ENCODE measurements at places on chromosomes 5 and 9.
A peak's percentile ranks its signal among the peaks of the same experiment; 100 is the strongest.

- DNase-seq: no peak
Measured at GRCh38 chr5:118553662-118554061, 434.7 kb downstream of the DTWD2 start.

DNA sequence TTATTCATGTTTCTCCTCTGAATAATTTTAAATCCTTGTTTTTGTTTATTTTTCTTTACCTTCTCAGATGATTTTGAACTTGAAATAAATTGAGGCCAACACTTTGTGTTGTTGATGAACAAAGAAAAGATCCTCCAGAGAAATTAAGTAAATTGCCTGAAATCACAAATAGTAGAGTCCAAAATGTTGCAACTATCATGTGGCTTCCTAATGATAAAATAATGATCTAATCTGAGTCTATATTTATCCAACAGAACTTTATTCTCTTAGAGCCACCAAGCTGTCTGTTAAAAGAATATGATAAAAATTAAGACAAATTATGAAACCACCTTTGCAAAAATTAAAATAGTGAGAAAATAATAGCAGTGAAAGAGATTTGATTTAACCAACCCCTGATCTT lies 132.2 kb upstream of the SPEF2 start:
- DNase-seq: no peak

DNA sequence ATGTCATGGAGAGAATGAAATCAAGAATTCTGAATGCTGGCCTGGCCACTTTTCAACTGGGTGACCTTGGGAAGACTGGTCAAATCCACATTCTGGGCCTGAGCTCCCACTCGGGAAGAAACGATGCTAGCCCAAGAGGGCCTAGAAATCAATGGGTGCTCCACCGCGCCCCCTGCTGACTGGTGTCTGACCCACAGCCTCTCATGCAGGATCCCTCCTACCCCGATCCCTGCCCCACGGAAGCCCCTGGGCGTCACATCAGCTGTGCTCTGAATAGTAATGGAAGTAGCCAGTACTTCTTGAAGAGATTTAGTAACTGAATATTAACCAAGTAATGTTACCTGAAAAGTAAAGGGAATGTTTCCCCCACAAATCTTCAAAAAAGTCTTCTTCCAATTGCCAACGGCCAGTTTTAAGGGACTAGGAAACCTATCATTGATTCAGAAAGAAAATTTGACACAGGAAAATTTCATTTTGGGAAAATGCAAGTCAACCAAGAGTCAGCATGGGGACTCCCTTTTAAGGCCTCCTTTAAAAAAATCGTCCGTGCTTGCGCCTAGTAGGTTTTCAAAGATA lies 43.9 kb downstream of the CRB2 start:
- DNase-seq: peak; percentile 89

GRCh38 chr9:35579130-35579529 lies 25.9 kb upstream of the TESK1 start:
- no peak for DNase-seq

- DNase-seq: no peak
Measured at GRCh38 chr5:141913560-141914198, 10.0 kb upstream of the DELE1 start.

DNA sequence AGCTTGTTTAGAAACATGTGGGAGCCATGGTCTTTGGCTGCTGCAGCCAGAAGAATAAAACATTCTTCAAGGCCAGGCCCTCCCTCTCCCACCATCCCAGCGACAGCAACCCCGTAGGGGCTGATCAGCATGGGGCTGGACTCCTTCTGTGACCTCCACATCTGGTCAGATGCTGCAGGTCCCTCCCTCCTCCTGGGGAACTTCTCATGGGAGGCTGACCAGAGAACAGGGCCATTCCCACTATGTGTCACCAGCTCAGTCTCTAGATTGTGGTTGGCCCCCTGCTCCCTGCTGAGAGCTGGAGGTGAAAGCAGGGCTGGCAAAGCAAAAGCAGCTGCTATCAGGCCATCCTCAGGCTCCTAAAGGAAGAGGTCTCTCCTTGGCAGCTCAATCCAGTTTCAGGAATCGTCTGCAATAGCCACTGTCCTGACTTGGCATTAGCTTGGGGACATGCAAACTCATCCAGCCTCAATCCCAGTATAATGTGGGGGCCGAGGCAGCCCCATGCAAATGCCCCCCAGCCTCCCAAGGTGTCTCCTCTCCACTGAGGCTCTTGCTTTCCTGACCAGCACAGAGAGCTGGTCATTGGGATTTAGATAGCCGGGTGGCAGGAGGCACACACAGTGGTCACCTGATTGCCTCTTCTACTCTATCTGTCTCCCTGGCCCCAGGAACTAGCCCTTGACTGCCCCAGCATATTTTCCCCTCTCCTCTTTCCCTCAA lies 81.5 kb downstream of the NRG2 start:
- peak; percentile 54 for DNase-seq

All from endodermal cell (in vitro differentiated cells).